ENCODE measurements at places on chromosomes 11 and 22. TPM values are rescaled to one million over a fixed set of nuclear protein-coding genes. Genes with fewer than 3 reads are reported as not detected.

DNA sequence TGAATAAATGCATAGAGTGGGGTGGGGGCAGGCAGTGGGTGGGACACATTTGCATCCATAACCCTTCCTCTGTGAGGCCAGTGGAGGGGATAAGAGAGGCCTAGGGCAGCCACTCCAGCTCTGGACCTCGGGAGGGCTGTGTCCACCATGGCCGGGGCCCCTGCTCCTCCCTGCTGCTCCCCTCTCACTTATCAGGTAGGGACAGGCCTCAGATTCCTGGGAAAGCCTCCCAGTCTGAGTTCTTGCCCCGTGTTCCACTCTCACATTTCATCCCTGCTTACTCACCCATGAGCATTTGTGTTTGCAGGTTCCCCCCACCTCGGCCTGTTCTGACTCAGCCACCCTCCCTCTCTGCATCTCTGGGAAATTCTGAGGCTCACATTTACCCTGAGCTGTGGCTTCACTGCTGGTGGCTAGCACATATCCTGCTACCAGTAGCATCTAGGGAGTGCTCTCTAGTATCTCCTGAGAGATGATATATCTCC, 128.7 kb upstream of the TOP3B start:
- DNase-seq = no peak

GRCh38 chr11:63933459-63933858, 5.3 kb upstream of the NAA40 start:
- no peak for DNase-seq

DNA sequence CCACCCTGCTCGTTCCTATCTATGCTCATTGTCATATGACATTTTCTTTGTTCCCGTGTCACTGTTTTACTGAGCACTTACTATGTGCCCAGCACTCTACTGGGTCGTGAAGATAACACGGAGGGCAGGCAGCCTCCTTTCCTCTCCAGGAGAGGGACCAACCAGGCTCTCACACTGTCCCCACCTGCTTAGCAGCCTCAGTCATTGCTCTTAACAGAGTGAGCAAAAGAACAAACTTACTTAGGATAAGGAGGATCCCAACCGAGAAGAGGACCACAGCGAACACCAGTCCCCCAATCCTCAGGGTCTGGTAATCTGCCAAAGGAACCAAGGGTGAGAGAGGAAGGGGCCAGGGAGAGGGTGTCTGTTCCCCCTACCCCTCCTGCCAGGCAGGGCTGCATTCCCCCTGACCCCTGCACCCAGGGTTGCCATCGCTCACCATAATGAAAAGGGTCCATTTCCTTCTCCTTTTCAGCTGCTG, 17.0 kb upstream of the FXYD2 start:
- no peak for DNase-seq

DNA sequence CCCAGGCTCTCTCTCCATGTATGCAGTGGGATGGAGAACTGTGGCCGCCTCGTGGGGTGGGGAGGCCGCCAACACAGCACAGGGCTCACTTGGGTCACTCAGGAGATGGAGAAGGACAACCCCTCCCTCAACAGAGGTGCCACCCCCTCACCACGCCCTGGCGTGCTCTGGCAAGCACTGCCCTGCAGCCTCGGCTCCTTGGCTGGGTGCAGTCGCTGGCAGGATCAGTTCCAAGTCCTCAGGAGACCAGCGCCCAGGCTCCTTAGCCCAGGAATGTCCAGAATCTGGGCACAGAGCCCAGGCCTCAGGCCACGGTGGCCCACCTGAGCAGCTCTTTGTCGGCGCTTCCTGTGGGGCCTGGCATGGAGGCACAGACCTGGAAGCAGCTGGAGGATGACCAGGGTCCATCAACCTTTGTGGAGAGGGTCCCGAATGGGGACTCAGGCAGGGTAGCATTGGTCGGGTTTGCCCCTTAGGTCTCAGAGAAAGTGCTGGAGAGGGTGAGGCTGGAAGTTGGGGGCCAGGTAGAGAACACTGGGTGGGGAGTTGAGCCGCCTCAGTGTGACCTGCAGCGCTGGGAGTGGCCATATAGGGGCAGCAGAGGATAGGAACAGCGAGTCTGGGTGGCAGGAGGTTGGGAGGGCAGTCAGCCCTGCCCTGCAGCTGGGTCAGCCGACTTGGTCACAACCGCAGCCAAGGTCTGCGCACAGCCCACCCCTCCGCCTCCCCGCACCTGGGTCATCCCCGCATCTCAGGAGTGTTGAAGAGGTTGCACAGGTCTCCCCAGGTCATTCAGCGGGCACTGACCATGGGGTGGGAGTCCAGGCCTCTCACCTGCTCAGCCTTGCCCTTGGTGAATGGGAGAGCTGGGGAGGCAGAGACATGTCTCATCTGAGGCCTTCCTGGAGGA, 8.2 kb downstream of the SUSD2 start:
- peak; percentile 79 for DNase-seq

DNA sequence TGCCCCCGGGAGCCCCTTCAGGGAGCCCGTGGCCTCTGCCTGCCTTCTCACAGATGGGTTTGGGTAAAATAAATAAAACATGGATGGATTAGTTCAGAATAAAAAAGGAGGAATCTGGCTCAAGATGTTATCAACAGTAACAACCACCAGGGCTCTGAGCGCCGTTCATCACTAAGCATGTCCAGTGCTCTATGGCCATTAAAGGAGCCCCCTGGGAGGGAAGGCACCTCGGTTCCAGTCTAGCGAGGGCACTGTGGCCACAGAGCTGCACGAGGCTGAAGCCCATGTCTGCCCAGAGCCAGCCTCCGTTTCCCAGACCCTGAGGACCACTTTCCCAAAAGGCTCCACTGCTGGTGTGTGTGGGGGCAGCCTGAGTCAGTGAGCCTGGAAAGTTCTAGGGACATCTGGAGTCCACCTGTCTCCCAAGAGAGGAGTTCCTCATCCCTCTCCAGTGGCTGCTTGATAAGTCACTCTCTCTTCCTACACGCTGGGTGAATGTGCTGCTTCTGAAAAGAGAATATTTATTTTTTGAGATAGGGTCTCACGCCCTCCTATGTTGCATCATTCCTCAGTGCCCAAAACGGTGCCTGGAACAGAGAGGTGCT, 614.6 kb downstream of the TBC1D22A start:
- no peak for DNase-seq

- DNase-seq = no peak
These were observed 1.8 kb downstream of the APOA4 start for GRCh38 chr11:116821050-116821918.

- DNase-seq = no peak
These were observed 6.0 kb upstream of the PPM1F start for GRCh38 chr22:21958360-21959273.

The AQP11 gene
- 1.4 TPM for total RNA-seq

The OR51E2 gene
- not detected for total RNA-seq

The ADORA2A gene
- total RNA-seq = 20.7 TPM

The IGSF9B gene
- 11.1 TPM for total RNA-seq
